ENCODE measurements at places on chromosomes 2 and 18. TPM values are rescaled to one million over a fixed set of nuclear protein-coding genes. Genes with fewer than 3 reads are reported as not detected.
A peak's percentile ranks its signal among the peaks of the same experiment; 100 is the strongest.

PRSS56 gene
- 2.6 TPM for total RNA-seq

LHCGR gene
- 0.44 TPM for total RNA-seq

RTP5 gene
- total RNA-seq: not detected

APOB gene
- total RNA-seq: 0.35 TPM

DNA sequence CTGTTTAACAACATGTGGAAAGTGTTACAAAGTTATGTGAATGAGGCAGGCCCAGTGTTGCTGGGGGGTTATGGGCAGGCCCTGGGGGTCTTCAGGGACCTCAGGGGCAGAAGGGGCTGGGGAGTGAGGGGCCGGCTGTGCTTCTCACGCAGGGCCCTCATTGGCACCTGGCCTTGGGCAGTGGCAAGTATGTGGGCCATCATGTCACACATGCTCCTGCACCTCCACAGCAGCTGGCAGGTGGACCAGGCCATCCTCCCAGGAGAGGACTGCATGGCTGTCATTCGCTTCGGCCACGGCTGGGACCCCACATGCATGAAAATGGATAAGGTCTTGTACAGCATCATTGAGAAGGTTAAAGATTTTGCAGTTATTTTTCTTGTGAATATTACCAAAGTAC is 47.4 kb downstream of the ZNF385B start:
- DNase-seq: no peak
- H3K27me3 ChIP-seq: no peaks in the 10 kb centered on the region
- H3K27ac ChIP-seq: no peak overlapping the region
- no peaks in the 10 kb centered on the region for H3K36me3 ChIP-seq
- H3K4me1 ChIP-seq: no peaks in the 10 kb centered on the region
- H3K4me3 ChIP-seq: no peak overlapping the region

GRCh38 chr2:232779465-232779864 is 3.1 kb upstream of the KCNJ13 start:
- peak; percentile 11 for DNase-seq
- peaks cover 2% of the 10 kb centered on the region for H3K36me3 ChIP-seq
- H3K27ac ChIP-seq: no peak overlapping the region
- no peaks in the 10 kb centered on the region for H3K27me3 ChIP-seq

GRCh38 chr2:75406131-75406581 is 154.6 kb downstream of the EVA1A start:
- peak; percentile 64 for DNase-seq
- H3K4me3 ChIP-seq: no peak overlapping the region
- no peaks in the 10 kb centered on the region for H3K27me3 ChIP-seq

- H3K36me3 ChIP-seq: no peaks in the 10 kb centered on the region
- H3K4me1 ChIP-seq: peaks cover 2% of the 10 kb centered on the region
- H3K27me3 ChIP-seq: no peaks in the 10 kb centered on the region
Measured at GRCh38 chr18:61397222-61397621, 64.0 kb downstream of the CDH20 start.

DNA sequence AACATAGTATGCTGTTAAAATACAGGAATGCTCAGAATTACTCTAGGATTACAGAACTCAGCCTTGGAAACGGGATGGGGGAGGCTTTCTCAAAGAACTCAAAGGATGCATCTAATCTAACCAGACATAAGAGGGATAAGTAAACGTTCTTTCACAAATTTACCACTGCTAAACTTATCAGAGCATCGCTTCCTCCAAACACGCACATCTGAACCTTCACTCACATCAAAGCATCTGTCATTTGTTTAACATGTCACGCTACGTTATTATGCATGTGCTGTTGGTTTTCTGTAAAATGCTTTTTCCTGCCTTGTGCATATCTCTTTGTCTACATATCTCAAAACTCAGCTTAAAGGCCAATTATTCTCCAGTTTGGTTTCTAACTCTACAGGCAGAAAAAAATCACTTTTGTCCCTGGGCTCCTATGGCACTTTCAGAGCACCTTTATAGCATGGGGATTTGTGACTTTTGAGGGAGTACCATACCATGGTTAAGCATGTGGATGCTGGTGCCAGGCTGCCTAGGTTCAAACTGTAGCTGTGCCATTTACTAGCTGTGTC is 106.7 kb upstream of the FSHR start:
- no peaks in the 10 kb centered on the region for H3K36me3 ChIP-seq
- no peak overlapping the region for H3K4me3 ChIP-seq
- H3K27me3 ChIP-seq: no peaks in the 10 kb centered on the region
- peaks cover 2% of the 10 kb centered on the region for H3K4me1 ChIP-seq
- H3K27ac ChIP-seq: no peak overlapping the region
- DNase-seq: no peak

DNA sequence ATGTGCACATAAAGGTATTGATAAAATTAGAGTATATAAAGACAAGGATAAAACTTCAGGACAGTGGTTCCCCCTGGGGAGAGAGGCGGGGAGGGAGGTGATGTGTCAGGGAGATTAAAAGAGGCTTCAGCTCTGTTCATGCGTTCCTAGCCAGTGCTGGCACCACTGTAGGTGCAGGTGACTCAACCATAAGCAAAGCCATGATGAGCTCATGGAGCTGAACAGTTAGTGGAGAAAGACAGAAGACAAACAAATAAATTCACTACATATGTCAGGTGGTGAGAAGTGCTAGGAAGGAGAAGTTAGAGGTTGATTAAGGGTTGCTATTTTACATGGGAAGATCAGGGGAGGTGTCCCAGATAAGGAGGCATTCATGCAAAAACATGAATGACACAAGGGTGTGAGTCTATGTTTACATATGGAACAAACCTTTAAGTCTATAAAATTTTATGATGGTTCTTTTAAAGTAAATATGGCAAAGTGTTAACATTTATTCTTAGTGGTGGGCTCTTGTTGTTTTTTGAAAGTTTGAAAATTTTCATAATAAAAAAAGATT is 136.0 kb downstream of the ANKRD44 start:
- no peak overlapping the region for H3K4me3 ChIP-seq
- H3K27ac ChIP-seq: no peak overlapping the region
- no peaks in the 10 kb centered on the region for H3K27me3 ChIP-seq

DNA sequence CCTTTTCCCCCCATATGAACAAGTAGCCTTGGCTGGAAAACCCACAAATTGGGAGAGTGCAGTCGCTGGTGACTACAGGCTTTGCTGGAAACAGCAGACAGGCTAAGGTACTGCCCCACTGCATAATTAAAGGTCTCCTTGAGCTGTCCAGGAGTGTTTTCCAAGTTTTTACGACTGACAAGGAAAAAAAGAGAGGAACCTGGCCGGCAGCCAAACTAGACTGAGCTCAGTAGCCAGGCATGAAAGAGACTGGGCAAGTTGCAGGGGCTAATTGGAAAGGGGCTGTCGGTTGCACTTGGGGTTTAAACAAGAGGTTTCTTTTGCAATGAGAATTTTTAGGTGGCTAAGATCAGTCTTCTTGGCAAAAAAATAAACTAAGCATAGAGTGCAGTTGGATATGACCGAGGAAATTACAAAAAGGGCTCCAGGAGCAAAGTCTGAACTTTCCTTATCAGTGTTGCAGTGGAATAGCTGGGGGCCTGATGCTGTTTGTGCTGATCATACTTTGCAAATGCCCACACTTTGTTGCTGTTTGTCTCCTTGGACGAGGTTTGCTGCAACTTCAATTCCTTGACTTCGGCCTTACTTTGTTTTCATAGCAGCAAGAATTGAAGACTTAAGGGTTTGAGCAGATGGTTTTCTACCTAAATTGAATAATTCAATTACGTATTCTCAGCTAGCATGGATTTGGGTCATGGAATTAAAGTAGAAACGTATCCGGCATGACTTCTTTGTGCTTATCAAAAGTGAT is 2.1 kb downstream of the GULP1 start:
- H3K36me3 ChIP-seq: no peaks in the 10 kb centered on the region
- peak; percentile 91 for DNase-seq
- no peaks in the 10 kb centered on the region for H3K27me3 ChIP-seq
- H3K4me1 ChIP-seq: peaks cover 8% of the 10 kb centered on the region
- H3K4me3 ChIP-seq: peak overlapping the region; percentile 86
- peak overlapping the region; percentile 97 for H3K27ac ChIP-seq

DNA sequence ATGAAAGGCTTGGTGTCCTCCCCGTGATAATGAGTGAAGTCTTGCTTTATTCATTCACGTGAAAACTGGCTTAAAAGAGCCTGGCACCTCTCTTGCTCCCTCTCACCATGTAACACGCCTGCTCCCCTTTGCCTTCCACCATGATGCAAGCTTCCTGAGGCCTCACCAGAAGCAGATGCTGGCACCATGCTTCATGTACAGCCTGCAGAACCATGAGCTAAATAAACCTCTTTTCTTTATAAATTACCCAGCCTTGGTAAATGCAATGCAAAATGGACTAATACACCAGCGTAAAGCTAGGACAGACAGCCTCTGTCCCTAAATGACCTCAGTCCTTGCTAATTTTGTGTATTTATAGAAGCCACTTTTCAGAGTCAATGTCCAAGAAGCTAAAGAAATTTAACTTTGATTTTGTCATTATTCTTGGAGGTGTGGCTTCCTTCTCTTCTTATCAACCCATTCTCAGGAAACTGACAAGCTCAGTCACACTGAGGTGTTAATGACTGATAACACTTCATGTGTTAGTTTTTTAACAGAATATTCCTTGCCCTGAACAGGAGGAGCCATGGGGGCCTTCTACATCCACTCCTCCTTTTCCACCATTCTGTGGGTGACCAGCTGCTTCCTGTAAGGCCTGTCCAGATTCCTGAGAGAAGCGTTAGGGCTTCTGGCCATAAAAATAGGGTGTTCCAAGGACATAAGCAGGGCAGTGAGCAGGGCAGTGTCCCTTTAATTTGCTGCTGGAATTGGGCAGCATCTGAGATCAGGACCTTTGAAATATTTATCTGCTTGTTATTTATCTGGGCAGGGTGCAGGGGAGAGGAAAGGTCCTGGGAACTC is 38.0 kb upstream of the EPAS1 start:
- no peaks in the 10 kb centered on the region for H3K36me3 ChIP-seq
- no peak overlapping the region for H3K4me3 ChIP-seq
- H3K27me3 ChIP-seq: peaks cover 2% of the 10 kb centered on the region
- H3K4me1 ChIP-seq: peaks cover 11% of the 10 kb centered on the region
- peak; percentile 32 for DNase-seq

DNA sequence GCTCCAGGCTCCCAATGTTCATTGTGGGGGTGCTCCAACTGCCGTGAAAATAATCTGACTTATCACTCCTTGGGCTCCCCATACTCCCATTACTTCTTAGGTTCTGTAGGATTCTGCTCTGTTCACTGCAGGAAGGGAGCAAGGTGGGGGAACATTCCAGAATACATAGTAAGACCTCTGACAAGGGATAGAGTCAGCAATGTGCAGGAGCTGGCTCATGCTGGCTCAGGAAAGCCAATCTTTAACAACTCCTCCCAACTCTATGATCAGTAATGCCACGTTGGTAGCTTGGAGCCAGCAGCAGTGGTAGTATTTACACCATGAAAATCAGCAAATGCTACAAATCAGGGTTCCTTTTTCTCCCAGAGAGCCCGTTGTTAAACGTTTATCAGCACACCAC is 44.4 kb downstream of the FECH start:
- H3K27ac ChIP-seq: no peak overlapping the region
- H3K4me3 ChIP-seq: no peak overlapping the region
- peaks cover 12% of the 10 kb centered on the region for H3K4me1 ChIP-seq

DNA sequence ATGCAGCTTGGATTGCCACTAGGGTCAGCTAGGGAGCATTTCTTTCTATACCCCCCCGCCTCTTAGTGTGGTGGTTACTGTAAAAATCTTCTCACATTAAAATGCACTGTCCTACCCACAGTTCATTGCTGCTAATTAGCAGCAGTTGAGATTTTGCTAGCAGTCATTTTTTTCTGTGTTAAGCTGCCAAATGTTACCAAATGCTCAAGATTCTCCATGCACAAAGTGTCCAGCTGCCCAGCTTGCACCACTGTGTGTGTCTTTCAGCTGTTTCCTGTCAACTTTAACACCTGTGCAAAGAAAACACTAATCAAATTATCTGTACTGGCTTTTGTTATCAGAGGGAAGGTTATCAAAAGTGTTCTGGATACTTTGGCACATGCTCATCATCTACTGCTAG is 679.3 kb downstream of the NR4A2 start:
- no peak overlapping the region for H3K27ac ChIP-seq
- no peaks in the 10 kb centered on the region for H3K36me3 ChIP-seq
- no peaks in the 10 kb centered on the region for H3K27me3 ChIP-seq
- H3K4me1 ChIP-seq: no peaks in the 10 kb centered on the region
- peak; percentile 45 for DNase-seq

DNA sequence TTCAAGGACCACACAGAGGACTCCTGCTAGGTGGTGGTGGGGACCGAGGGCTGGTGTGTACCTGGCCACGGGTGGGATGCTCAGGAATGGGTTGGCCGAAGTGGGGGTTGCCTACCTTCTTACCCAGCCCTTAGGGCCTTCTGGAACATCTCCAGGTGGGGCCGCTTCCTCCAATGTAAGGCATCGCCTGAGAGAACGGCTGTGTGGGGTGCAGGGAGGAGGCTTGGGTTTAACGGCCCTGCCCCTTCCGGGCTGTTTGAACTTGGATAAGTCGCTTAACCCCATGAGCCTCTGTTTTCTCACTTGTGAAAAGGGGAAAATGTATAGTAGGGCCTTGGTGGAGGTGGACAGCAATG is 35.0 kb downstream of the EMILIN2 start:
- no peak for DNase-seq
- peaks cover 48% of the 10 kb centered on the region for H3K4me1 ChIP-seq
- H3K27me3 ChIP-seq: no peaks in the 10 kb centered on the region
- H3K36me3 ChIP-seq: no peaks in the 10 kb centered on the region
- H3K27ac ChIP-seq: peak overlapping the region; percentile 74
- H3K4me3 ChIP-seq: no peak overlapping the region

DNA sequence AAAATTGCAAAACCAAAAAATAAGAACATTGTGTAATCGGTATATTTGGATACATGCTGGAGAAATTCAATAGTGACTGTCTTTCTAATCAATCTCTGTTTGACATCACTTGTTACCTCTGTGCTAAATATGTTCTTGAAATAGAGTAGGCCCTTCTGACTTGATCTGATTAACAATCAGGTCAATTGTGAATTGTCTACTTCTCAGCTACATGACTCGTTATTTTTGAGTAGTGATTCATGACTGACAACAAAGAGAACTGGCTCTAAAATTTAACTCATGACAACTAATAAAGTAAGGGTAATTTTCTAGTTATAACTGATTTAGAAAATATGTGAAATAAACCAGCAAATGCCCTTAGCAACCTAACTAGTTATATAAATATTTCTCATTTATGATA is 312.1 kb downstream of the TMX3 start:
- H3K4me1 ChIP-seq: no peaks in the 10 kb centered on the region
- no peak overlapping the region for H3K4me3 ChIP-seq
- no peak for DNase-seq
- H3K36me3 ChIP-seq: no peaks in the 10 kb centered on the region
- no peak overlapping the region for H3K27ac ChIP-seq
- H3K27me3 ChIP-seq: no peaks in the 10 kb centered on the region

GRCh38 chr2:173652767-173653431 is 298.2 kb downstream of the CDCA7 start:
- H3K4me1 ChIP-seq: peaks cover 7% of the 10 kb centered on the region
- no peak for DNase-seq
- no peaks in the 10 kb centered on the region for H3K36me3 ChIP-seq
- H3K27ac ChIP-seq: no peak overlapping the region
- H3K4me3 ChIP-seq: no peak overlapping the region

- no peaks in the 10 kb centered on the region for H3K27me3 ChIP-seq
- DNase-seq: no peak
- no peak overlapping the region for H3K4me3 ChIP-seq
Measured at GRCh38 chr18:68275616-68276015, 439.3 kb downstream of the TMX3 start.
